Transverse colon (tissue), 4 donors: ENCODE measurements at places on chromosomes 11 and 22.

DNA sequence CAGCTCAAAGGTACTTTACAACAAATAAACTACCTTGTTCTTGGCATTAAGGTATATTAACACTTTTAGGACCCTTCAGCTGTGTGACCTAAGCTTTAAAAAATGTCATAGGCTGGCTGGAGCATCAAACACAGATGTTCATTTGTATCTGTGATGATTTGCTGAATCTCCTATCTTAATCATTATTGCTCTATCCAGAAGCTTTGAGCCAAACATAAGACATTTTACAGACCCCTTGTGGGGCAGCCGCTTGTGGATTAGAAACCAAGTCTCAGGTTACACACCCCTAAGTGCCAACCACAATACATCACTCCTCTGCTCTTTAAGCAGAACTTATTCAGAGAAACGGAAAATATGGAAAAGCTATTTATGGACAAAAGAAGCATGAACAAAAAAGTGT, 394.2 kb upstream of the CCDC90B start:
- DNase-seq, result no peak

DNA sequence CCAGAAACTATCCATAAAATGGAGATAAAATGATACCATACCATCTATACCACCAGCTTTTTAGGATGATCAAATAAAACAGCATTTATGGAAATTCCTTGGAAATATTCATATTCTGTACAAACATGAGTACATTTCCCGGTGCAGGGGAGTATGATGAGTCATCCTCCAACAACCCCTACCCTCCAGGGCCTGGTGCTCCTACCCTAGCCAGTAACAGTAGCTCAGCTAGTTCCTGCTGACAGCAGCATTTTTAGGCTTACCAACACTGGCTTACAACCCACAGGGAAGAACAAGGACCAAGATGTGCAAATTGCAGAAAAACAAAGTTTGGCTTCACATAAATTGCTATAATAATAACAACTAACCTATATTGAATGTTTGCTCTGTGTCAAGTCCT, 406.2 kb upstream of the CADM1 start:
- no peak for DNase-seq

- no peak for DNase-seq
Observed at GRCh38 chr11:76617553-76618265, 52.8 kb downstream of the LRRC32 start.

DNA sequence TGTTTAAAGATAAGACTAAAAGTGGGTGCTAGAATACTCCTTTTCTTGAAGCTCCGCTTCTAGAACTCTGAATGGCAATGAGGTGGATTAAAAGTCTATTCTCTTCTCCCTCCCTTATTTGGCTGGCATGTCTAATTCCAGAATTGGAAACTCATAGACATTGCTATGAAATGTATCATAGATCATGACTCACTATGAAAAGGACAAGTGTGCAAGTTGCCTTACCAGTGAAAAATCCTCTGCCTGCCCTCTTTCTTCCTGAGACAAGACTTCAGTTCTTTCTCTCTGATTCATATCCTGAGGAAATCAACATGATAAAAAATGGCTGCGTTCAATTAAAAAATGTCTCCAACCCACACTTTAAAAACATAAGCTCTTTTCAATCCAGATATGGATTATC, 73.2 kb upstream of the BLID start:
- no peak for DNase-seq

- DNase-seq, result no peak
Observed at GRCh38 chr22:43823353-43823908, 11.3 kb upstream of the EFCAB6 start.

DNA sequence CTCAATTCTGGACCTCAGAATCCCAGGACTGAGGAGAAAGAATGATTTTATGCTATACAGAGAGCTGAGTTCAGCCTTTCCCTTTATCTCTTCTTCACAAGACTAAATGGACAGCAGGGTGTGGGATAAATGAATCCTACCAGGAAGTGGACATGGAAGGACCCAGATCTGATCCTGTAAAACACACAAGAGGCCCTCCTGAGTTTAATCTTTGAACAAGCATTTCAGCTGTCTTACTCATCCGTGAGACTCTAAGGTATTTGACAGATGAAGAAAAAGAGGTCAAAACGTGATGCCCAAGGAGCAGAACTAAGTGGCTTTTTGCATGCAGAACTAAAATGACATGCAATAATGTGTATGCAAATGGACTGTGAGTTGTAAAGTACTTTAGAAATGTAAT, 511.3 kb downstream of the DLG2 start:
- DNase-seq, result no peak

- DNase-seq, result no peak
Observed at GRCh38 chr11:38282718-38283117, 1684.7 kb upstream of the RAG2 start.

DNA sequence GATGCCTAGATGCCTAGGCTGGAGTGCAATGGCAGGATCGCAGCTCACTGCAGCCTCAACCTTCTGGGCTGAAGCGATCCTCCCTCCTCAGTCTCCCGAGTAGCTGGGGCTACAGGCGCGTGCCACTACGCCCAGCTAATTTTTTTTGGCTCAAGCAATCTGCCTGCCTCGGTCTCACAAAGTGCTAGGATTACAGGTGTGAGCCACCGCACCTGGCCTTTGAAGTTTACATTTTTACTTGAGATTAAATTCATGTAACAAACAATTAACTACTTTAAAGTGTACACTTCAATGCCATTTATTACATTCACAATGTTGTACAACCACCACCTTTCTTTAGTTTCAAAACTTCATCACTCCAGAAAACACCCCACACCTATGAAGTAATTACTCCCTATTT, 3.5 kb upstream of the FOSL1 start:
- DNase-seq, result no peak
